ENCODE measurements at places on chromosomes 1 and 21.

DNA sequence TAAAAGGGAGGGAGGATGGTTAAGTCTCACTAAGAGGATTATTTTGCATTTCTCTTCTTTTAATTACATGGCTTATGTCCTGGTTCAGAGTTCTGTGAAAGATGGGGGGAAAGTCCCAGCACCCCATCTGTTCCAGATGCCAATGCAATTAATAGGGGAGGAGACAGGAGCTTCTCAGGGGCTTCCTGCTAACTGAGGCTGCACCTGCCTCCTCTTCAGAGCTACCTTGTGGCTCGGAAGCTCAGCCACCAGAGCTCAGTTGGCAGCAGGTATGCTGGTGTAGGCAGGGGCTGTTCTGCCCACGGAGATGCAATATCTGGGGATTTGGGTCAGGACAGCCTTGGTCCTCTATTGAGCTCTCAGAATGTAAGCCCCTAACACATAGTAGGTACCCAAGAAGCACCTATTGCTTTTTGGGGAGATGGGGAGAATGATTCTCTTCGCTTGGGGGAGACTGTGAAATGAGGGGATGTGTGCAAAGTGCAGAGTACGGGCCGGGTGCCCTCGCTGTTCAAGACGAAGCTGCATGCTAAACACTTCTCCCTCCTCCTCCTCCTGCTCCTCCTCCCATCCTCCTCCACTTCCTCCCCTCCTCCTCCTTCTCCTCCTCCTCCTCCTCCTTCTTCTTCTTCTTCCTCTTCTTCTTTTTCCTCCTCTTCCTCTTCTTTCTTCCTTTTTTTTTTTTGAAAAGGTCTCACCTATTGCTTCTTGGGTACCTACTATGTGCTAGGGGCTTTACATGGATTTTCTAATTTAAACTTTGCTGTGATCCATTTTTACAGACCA, 279.0 kb downstream of the PTPRU start:
- no peak for DNase-seq

GRCh38 chr21:23574932-23575331, 2032.3 kb downstream of the MRPL39 start:
- DNase-seq, result no peak

DNA sequence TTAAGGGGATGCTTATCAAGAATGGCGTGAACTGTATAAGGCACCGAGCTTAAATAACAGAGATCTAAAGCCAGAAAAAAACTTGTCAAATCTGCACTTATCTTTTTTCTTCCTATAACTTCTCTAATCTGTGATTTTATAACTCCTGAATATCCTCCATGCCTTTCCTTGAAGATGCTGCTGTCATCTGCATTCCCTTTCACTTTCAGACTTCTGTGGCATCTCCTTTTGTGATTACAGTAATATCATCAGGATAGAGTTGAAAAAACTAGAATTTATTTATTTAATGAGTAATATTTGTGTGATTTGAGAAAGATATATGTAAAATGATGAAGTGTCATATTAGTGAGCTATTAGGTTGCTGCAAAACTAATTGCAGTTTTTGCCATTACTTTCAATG, 357.8 kb upstream of the PTBP2 start:
- no peak for DNase-seq

GRCh38 chr1:27615346-27616192, 11.6 kb upstream of the AHDC1 start:
- no peak for DNase-seq

- no peak for DNase-seq
Measured at GRCh38 chr1:52426371-52426770, 22.0 kb downstream of the PRPF38A start.

All from dorsolateral prefrontal cortex (tissue), 122 donors.